WTC11 (cell line): ENCODE measurements at places on chromosomes 5 and 9. TPM values are rescaled to one million over a fixed set of nuclear protein-coding genes. Genes with fewer than 3 reads are reported as not detected.
A peak's percentile ranks its signal among the peaks of the same experiment; 100 is the strongest.

DNA sequence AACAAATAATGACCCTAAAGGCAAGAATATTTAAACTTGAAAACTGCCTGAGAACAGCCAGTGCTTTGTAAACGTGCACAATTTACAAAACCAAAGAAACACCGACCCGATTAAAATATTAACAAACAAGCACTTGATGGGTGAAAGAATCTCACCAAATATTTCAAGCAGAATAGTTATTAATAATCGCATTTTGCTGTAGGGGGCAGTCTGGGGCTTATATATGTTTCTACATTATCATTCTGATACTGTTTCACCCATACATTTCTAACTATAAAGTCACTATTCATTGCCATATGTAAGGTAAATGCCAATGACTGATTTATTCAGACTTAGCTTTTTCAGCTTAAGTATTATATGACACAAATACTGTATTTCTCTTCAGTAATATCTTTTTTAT lies 37.7 kb downstream of the UBAP2 start:
- no peak for DNase-seq

Gene SLCO6A1
- 0.39 to 0.64 TPM (median 0.42 TPM) in 3 replicates for total RNA-seq

DNA sequence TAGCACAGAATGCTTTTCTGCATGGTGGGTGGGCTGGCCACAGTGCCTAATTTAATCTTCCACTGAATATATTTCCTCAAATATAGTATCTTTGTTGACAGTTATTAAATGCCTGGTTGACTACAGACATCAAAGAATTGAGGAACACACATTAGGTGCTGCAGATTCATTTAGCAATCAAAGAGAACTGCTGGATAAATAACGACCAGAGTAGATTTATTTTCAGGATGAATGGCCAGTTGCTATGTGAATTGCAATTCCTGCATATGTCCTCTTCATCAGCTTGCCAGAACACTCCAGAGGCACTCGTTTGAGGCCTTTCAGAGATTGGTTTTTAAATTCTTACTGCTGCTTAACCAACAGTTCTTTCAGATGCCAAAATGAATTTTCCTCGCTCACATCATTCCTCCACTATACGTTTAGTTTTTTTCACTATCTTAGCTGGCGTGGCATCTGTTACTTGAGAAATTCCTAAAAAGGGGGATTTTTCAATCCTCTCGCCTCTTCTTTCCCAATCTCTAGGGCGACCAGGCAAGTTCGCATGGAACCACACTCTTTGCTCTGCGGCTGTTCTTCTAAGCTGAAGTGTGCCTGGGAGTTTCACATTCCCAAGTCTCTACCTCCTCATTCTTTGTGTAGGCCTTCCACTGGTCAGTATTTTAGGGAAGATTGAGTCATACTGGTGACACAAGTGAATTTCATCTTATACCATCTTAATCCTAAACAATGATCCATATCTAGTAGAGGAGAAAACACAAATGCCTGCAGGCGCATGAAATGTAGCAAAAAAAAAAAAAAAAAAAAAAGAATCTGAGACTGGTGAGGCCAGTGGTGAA lies 237.1 kb upstream of the NMUR2 start:
- no peak for DNase-seq

GRCh38 chr9:137463931-137464290 lies 4.8 kb upstream of the NSMF start:
- no peak for DNase-seq

GRCh38 chr5:151647320-151647861 lies 39.3 kb downstream of the SPARC start:
- no peak for DNase-seq

Gene RUFY1
- 32.3 to 34.0 TPM (median 32.7 TPM) in 3 replicates for total RNA-seq

Gene AQP3
- total RNA-seq, result 3.0 to 3.6 TPM (median 3.5 TPM) in 3 replicates

DNA sequence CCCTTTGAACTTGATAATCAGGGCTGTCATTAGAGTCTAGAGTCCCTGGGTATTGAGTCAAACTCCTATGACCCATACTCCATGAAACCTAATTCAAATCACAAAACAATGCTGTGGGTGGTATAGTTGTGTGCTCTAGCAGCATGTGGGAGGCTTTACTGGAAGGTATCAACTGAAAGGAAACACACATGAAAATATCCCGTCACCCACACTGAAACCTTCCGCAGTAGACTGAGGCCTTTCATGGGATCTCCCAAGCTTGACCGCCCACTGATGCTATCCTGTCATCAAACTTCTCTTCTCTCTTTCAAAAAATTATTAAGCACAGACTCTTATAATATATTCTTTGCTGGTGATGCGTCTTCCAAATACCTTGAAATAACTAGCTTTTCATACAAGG lies 569.1 kb upstream of the MEF2C start:
- no peak for DNase-seq

GRCh38 chr5:86864051-86864450 lies 246.3 kb downstream of the COX7C start:
- no peak for DNase-seq

Gene LTC4S
- 2.6 to 4.5 TPM (median 3.0 TPM) in 3 replicates for total RNA-seq

DNA sequence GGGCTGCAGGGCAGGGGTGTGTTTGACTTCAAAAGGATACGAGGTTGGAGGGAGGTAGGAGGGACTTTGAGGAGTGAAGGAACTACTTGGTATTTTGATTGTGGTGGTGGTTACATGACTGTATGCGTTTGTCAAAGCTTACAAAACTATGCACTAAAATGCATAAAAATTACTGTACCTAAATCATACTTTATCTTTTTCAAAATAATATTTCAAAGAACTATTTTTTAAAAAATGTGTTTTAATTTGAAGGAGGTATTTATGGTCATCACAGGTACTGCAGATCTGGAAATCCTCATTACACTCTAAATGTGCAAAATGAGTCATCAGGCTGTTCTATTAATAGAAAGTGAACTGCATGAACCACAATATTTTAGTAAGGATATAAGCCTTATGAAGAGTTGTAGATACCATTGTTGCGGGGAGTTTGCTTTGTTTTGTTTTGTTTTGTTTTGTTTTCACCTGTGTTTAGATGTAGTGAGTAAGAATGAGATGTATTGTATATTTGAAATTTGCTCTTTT lies 116.9 kb downstream of the ARRDC3 start:
- no peak for DNase-seq

- DNase-seq, result peak; percentile 52
Observed at GRCh38 chr5:118611332-118611945, 376.9 kb downstream of the DTWD2 start.

Gene SARDH
- total RNA-seq, result 8.5 to 15.2 TPM (median 13.7 TPM) in 3 replicates

Gene ALDOB
- 0.85 to 1.5 TPM (median 0.94 TPM) in 3 replicates for total RNA-seq

GRCh38 chr5:176530983-176531901 lies 6.0 kb downstream of the RNF44 start:
- DNase-seq, result no peak

GRCh38 chr9:92970467-92970923 lies 23.2 kb downstream of the FGD3 start:
- peak; percentile 43 for DNase-seq

Gene NR3C1
- total RNA-seq, result 8.7 to 15.0 TPM (median 9.3 TPM) in 3 replicates

DNA sequence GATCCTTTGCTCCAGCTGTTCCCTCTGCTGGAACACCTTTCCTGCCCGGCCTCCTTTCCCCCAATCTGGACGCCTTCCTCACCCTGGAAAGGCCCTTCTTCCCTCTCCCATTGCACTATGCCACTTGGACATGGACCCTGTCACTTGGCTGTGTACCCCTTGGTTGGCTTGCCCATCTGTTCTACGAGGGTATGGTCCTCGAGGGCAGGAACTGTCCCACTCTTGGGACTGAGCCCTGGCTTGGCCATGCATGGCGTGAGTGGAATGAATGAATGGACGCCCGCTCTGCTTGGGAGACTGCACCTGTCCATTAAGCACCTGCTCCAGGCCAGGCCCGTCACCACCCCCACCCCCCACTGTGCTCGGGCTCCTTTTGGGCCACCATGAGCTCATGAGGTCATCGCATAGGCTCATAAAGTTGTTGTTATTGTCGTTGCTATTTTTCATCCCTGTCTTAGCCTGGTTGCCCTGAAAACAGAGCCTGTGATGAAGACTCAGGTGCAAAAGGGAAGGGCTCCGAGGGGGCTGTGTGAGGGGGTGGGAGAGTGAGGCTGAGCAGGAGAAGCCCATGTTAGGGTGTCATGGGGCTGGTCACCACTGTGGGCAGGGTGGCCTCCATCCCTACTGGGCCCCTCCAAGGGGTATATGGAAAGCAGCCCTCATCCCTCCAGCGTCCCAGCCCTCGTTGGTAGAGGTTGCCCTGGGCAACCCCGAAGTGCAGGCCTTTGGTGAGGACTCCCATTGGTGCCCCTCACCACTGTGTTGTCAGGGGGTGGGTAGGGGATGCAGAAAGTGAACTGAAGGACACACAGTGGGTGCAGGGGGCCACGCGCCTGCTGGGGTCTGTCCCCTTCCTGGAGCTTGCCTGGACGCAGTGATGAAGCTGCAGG lies 57.2 kb upstream of the IER5L start:
- no peak for DNase-seq

Gene ADGRD2
- 0.61 to 1.6 TPM (median 1.3 TPM) in 3 replicates for total RNA-seq

DNA sequence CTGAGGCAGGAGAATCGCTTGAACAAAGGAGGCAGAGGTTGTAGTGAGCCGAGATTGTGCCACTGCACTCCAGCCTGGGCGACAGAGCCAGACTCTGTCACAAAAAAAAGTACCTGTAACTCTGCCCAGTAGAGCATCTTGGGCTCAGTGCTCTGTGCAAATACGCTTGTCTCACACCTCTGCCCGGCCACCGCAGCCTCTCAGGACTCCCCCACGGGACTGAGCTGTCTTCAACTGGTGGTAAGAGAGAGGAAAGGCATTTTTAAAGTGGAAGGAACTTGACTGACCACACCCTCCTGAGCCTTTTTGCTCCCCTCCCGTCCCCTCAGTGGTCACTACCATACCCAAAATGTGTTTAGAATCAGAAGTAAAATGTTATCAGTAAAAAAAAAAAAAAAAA lies 174.3 kb upstream of the PIK3R1 start:
- DNase-seq, result no peak

Gene PPP3R2
- total RNA-seq, result not detected in 3 replicates

- DNase-seq, result no peak
Observed at GRCh38 chr5:64814073-64814472, 45.3 kb downstream of the CWC27 start.

DNA sequence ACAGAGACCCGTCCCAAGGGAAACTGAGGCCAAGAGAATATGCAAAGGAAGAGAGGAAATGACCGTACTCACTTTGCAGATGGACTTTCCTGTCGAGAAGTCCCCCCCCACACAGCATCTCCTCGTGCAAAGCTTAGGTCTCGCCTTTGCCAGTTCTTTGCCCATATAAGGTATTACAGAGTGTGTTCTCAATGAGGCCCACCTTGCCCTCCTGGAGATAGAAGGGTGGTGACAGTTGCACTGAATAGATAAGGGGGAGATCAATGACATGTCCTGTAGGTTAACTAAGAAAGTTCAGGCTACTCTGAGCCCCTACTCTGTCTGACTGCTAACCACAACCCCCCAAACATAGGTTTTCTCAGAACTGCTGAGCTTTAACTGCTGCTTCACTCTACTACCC lies 68.2 kb upstream of the SPTLC1 start:
- no peak for DNase-seq
